ENCODE measurements at places on chromosomes 1 and 21. TPM values are rescaled to one million over a fixed set of nuclear protein-coding genes. Genes with fewer than 3 reads are reported as not detected.

GNG4 gene
- total RNA-seq, result 19.6 TPM

PTPRU gene
- 74.0 TPM for total RNA-seq

ECM1 gene
- total RNA-seq, result 1.9 TPM

RPS27 gene
- total RNA-seq, result 2,294 TPM

PTPN22 gene
- not detected for total RNA-seq

AK5 gene
- total RNA-seq, result 4.0 TPM

- no peak overlapping the region for H3K4me3 ChIP-seq
- H3K27ac ChIP-seq, result peak overlapping the region; percentile 27
- no peak for DNase-seq
- peaks cover 4% of the 10 kb centered on the region for H3K4me1 ChIP-seq
- no peaks in the 10 kb centered on the region for H3K27me3 ChIP-seq
Observed at GRCh38 chr1:224198572-224198971, 15.5 kb downstream of the DEGS1 start.

DNA sequence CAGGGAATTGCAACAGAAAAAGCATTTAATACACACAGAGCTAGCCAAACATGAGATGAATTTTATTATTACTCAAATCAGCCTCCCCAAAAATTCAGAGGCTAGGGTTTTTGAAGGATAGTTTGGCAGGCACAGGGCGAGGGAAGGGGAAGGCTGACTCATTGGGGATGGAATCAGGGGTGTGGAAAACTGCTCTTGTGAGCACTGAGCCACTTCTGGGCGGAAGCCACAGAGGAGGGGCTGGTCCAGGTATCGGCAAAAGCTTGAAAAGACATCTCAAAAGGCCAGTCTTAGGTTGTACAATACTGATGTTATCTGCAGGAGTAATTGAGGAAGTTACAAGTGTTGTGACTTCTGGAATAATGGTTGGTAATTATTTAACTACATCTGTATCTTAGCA lies 109.4 kb downstream of the TLR5 start:
- peaks cover 16% of the 10 kb centered on the region for H3K4me1 ChIP-seq
- H3K4me3 ChIP-seq, result no peak overlapping the region
- H3K36me3 ChIP-seq, result no peaks in the 10 kb centered on the region

- no peak for DNase-seq
- no peaks in the 10 kb centered on the region for H3K36me3 ChIP-seq
- no peak overlapping the region for H3K4me3 ChIP-seq
- no peaks in the 10 kb centered on the region for H3K27me3 ChIP-seq
- H3K4me1 ChIP-seq, result no peaks in the 10 kb centered on the region
Observed at GRCh38 chr21:45454926-45455673, 50.1 kb downstream of the COL18A1 start.

- peak; percentile 80 for DNase-seq
- H3K27me3 ChIP-seq, result no peaks in the 10 kb centered on the region
- peaks cover 15% of the 10 kb centered on the region for H3K36me3 ChIP-seq
- peaks cover 2% of the 10 kb centered on the region for H3K4me1 ChIP-seq
Observed at GRCh38 chr1:3491291-3492246, 37.1 kb downstream of the ARHGEF16 start.

DNA sequence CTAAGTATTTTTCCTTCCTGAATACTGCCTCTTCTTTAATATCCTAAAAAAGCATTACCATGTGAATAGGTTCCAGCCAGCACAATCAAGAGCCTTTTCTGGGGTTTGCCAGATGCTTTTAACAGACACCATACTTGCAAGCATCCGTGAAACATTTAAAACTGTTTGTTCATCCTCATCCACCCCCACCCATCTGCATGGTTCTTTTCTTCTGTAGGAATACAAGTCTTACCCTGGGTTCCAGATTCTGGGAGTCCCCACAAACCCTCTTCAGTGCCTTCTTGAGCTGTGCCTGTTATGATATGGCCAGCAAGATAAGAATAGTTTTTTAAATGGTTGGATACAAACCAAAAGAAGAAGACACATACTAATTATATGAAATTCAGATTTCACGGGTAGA lies 354.9 kb upstream of the PLXNA2 start:
- no peak for DNase-seq
- H3K36me3 ChIP-seq, result no peaks in the 10 kb centered on the region
- H3K27ac ChIP-seq, result no peak overlapping the region
- H3K4me3 ChIP-seq, result no peak overlapping the region
- H3K4me1 ChIP-seq, result peaks cover 16% of the 10 kb centered on the region

GRCh38 chr21:42970946-42971653 lies 3.3 kb upstream of the PKNOX1 start:
- peak overlapping the region; percentile 92 for H3K27ac ChIP-seq
- DNase-seq, result no peak
- H3K36me3 ChIP-seq, result no peaks in the 10 kb centered on the region
- peaks cover 25% of the 10 kb centered on the region for H3K4me1 ChIP-seq

GRCh38 chr1:1593834-1594601 lies 5.9 kb downstream of the FNDC10 start:
- peaks cover 28% of the 10 kb centered on the region for H3K27me3 ChIP-seq
- H3K27ac ChIP-seq, result no peak overlapping the region
- peaks cover 3% of the 10 kb centered on the region for H3K4me1 ChIP-seq
- H3K36me3 ChIP-seq, result no peaks in the 10 kb centered on the region
- H3K4me3 ChIP-seq, result no peak overlapping the region
- no peak for DNase-seq

DNA sequence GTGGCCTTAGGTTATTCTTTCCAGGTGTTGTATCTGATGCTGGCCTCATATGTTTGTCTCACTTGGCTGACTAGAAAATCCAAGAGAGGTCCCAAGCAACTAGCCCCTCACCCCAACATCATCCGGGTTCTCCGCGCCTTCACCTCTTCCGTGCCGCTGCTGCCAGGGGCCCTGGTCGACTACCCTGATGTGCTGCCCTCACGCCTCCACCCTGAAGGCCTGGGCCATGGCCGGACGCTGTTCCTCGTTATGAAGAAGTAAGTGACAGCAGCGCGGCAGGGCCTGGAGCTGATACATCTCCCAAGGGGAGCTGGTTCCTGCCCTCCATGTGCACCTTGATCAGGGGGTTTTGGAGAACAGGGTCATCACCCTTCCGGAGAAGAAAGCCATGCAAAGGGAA lies 11.2 kb downstream of the PINK1 start:
- no peak for DNase-seq
- H3K36me3 ChIP-seq, result peaks cover 18% of the 10 kb centered on the region
- no peak overlapping the region for H3K4me3 ChIP-seq
- no peak overlapping the region for H3K27ac ChIP-seq
